ENCODE measurements at places on chromosomes 2 and 18.
A peak's percentile ranks its signal among the peaks of the same experiment; 100 is the strongest.

- DNase-seq, result no peak
These were observed 74.6 kb downstream of the EPAS1 start for GRCh38 chr2:46371854-46372253.

DNA sequence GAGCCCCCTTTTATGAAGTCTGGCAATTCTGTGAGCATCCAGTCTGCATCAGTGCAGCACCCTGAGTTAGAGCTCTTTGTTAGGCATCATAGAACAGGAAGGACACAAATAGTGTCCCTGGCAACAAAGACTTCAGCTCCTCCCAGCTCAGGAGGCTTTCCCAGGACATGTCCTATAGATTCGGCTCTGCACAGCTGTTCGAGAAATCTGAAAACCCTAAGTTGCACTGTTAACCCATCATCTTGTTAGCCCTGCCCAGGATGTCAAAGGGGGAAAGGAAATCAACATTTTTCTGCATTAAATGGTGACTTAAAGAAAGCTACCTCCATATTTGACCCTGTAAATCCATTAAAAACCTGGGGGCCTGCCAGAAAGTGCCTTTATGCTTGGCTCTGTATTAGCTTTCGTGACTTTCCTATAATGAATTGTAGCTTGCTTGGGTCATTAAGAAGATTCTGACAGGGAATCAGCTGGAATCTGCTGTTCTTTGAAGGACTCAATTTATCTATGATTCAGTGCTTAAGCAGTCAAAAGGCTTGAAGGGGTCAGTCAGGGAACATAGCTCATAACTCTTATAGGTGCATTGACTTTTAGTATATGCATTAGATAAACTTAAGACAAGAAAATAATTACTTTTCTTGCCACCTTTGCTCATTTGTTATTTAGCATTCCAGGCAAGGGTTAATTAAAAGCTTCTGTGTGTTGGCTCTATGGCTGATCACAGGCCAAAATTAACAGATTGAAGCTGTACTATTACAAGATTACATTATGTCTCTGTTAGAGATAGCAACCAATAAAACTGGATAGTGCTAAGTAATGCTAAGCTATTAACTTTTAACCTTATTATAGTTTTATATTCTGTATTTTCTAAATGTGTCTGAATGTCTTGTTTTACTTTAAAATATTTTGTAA lies 20.6 kb downstream of the ERMN start:
- DNase-seq, result no peak

GRCh38 chr2:227876300-227876801 lies 4.9 kb downstream of the DAW1 start:
- no peak for DNase-seq

- no peak for DNase-seq
These were observed 55.8 kb downstream of the TTC27 start for GRCh38 chr2:32683520-32684086.

DNA sequence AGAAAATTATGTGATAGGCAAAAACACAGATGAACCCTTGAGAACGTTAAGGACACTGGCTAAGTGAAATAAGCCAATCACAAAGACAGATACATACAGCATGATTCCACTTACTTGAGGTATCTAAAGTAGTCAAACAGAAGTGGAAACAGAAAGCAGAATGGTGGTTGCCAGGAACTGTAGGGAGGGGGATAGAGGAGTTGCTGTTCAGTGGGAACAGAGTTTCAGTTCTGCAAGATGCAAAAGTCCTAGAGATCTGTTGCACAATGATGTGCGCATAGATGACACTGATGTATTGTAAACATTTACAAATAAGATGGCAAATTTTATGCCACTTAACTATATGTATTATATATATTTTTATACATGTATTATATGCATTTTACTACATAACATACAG lies 59.7 kb downstream of the POLE4 start:
- DNase-seq, result no peak

DNA sequence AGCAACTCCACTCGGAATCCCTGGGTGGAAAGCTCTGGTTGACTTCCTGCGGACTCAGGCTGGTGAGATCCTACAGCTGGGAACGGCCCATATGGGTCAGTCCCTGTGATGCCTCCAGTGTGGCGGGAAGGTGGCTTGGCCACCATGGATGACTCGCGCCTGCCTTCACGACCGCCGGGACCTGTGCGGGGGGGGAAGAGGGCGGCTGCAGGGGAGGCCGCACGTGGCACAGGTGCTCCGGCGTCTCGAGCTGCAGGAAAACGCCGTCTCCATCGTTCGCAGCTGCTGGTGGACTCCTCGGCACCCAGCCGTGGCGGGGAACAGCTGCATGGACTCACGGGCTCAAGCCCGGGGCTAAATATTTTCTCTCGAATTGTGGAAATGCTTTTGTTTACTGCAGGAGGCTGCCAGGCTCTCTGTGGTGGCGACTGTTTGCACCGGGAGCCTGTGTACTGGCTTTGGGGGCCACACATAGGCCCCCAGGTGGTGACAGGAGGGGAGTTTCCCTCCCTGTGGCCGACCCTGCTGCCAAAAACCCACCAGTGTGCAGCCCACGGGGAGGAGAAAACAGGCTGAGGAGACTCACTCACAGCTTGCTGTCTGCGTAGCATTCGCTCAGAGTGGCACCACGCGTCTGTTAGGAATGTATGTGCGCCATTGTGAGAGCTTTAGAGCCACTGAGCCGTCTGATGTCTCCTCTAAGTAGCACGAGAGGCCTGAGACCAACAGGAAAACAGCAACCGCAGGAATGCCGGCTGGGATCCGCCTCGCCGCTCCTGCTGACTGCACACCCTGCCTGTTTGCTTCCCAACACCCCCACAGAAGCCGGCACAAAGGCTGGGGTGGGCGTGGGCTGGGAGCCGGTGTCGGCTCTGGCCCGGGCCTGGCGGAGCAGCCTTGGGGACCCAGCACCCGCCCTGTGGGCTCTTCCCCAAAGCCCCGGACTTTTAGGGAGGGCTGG lies 89.2 kb downstream of the NFATC1 start:
- no peak for DNase-seq

- DNase-seq, result no peak
These were observed 78.7 kb upstream of the MBOAT2 start for GRCh38 chr2:9082158-9082557.

DNA sequence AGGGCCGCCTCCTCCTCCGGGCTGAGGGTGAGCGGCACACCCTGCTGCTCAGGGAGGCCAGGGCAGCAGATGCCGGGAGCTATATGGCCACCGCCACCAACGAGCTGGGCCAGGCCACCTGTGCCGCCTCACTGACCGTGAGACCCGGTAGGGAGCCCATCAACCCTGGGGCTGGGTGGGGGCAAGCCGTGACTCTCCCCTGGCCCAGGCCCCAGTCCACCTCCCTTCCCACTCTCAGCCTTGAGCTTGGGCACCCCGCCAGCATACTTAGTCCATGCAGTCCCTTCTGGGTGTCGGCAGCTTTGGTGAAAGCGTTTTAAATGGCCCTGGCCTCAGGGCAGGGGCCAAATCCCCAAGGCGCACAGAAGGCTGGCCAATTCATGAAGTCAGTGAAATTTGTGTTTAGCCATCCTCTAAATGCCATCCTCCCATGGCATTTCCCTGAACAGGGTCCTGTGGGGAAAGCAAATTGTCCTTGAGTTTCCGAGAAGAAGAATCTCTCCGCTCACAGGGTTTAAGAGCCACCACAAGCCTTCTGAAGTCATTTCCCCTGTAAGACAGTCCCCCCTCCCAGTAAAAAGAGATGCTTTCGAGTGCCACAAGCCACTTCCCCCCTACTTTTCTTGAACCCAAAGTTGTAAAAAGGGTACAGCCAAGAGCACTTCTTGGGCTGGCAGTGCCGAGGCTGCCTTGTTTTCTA lies 17.2 kb downstream of the SPEG start:
- no peak for DNase-seq

GRCh38 chr2:50529600-50530218 lies 502.2 kb downstream of the NRXN1 start:
- DNase-seq, result peak; percentile 68

DNA sequence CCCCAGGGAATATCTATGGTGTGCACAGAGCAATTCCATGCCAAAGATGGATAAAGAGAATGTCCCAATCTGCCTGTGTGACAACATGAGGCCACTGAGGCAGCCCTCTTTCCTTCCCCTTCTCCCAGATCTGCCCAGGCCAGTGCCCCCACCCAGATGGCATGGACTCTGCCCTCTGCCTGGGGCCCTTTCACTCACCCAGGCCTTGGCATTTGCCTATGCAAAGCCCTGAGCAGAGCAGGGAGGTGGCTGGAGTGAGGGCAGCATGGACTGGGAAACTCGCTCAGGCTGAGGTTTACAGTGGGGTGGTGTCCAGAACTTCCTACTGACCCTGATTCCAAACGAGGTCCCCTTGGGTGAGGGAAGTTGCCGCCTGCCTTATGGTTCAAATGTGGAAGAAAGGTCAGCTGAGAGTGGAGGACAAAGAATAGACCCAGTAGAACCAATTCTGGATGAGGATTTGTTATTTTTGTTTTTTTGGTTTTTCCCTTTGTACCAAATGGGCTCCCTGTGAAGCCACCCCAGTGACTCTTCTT lies 8.9 kb downstream of the SH2D6 start:
- DNase-seq, result no peak

DNA sequence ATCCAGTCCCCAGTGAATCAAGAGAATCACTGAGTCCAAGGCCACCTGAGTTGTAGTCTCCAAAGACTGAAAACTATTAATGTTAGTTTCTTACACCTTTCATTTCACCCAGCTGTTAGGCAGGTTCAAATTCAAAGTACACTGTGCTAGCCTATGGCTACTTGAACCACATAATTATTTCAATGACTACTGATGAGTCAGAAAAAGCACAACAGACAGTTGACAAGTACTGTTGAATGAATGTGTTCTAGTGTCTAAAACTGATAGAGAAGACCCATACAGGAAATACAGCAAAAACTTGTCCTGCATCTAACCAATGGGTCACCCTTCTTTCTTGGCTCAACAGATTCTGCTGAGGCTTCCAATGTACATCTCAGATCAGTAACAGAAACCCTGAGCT lies 160.9 kb downstream of the MYO5B start:
- DNase-seq, result no peak

DNA sequence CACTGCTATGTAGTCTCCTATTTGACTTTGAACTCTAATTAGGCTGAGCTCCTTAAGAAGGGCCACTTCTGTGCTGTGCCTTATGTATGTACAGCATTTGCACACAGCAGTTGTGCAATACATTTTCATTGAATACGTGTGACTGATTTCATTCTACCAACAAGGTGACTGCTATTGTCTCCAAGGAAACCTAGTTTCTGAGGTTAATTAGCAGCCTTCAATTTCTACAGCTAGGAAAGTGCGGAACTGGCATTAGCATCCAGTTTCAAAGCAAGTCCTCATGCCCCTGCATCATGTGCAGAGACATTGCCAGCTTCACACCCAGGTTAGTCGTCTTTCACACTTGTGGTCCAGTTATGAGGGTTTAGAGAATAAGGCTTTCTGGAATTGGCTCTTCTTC lies 58.6 kb downstream of the NCK2 start:
- DNase-seq, result no peak

GRCh38 chr2:231161877-231162329 lies 36.5 kb upstream of the ARMC9 start:
- no peak for DNase-seq

DNA sequence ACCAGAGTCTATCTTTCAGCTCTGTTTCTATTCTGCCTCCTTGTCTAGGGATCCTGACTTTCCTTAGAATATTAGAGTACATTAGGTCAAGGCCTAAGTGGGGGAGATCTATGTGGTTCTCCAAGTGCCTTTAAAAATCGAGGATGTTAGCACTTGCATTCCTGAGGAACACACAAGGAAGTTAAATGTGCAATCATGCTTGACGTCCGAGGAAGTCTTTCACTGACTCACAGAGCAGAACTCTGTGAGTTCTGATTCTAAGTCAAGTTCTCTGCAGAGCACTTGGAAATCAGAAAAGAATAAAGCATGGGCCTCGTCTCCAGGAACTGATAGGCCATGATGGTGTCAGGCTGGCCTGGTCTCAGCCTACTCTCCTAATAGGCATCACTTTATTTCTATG lies 17.2 kb downstream of the FHOD3 start:
- DNase-seq, result no peak

DNA sequence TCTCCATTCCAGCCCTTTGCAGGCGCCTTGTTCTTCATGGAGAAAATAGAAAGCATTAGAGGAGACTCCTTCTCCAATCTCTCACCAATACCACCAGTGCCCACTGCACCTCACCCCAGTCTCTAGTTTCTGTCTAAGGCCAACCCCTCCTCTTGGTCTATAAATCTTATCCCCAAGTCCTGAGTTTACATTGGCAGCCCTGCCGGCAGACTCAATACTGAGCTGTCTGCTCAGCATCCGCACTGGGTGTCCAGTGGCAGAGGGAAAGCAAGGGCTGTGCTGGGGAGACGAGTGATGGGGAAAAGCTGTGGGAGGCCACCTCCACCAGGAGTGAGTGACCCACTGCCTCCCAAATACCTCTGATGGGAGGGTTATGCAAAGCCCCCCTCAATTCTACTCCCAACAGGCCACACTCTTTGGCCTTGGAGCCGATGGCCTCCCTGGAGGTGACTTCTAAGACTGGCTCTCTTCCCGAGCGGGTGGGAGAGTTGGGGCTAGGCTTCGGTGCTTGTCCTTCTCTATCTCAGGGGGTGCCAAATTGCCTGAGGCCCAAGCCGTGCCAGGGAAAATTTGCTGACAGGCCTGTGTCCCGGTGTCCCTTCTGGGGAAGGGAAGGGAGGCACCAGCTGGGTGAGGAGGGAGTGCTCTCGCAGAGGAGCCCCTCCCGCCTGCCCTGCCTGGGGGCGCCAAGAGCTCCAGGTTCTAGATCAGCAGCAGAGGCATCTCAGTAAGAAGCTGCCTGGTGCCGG lies 165.2 kb upstream of the MSH6 start:
- DNase-seq, result no peak

- no peak for DNase-seq
These were observed 53.5 kb upstream of the RMDN2 start for GRCh38 chr2:37871456-37872191.

GRCh38 chr2:39432701-39433100 lies 4.4 kb downstream of the MAP4K3 start:
- no peak for DNase-seq

DNA sequence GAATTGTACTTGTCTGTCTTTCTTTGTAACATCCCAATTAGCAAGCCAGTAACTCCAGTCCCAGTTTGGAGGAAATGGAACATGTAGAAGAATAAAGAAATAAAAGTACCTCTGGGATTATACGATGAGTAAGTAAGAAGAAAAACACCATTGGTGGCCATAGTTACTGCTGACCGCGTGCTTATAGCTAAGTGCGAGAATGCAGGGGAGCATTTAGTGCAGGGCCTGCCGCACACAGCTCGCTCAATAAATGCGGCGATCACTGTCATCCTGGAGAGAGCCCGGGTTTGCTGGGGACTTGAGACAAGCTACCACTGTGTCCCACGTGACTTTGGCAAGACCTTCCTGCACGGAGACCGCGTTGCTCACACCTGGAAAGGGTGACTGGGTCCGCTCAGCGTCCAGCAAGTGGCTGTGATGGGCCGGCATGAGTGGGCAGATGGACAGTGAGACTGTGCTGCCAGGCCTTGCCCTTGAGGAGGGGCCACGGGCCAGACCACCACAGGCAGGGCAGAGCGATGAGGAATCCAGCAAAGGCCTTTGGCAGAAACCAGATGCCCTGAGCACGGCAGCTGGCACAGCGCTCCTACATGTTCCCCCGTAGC lies 54.8 kb downstream of the ADI1 start:
- DNase-seq, result no peak

- no peak for DNase-seq
These were observed 31.3 kb downstream of the NCK2 start for GRCh38 chr2:105775809-105776559.
